ENCODE measurements at places on chromosomes 7 and 10.

GRCh38 chr7:44982535-44982923 is 3.7 kb upstream of the MYO1G start:
- no peak for DNase-seq

DNA sequence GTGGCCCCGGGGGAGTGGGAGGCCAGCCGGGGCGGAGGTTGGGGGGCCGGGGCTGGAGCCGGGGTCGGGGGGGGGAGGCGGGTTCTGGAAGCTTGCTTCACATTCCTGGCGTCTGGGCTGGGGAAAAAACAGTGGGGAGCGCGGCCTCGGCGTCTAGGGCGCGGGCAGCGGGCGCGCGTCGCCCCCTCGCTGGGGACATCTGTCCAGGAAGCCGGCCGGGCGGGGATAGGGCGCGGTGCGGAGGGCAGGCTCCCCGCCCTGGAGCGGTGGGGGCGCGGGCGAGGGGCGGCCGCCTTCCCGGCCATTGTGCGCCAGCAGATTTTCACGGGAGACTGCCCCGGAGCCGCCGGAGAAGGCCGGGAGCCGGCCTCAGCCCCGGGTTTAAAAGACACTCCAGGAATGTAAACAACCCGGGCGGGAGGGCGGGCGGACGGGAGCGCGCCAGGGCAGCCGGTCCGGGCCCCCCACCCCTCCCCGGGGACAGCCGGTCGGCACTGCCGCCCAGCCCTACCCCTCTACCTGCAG is 1.4 kb downstream of the ZMIZ1 start:
- no peak for DNase-seq

GRCh38 chr7:99955247-99955646 is 20.6 kb downstream of the AZGP1 start:
- no peak for DNase-seq

DNA sequence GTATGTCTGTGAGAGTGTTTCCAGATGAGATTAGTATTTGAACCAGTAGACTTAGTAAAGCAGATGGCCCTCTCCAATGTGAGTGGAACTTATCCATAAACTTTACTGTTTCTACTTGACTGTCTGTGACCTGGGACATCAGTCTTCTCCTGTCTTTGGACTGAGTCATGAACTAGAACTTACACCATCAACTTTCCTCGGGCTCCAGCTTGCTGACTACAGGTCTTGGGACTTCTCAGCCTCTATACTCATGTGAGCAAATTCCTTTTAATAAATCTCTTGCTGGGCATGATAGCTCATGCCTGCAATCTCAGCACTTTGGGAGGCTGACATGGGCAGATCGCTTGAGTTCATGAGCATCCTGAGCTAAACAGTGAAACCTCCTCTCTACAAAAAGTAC is 25.7 kb upstream of the WAPL start:
- DNase-seq: no peak

GRCh38 chr7:25495342-25496250 is 267.3 kb upstream of the NPVF start:
- no peak for DNase-seq

- DNase-seq: no peak
These were observed 447.3 kb upstream of the GHITM start for GRCh38 chr10:83691791-83692596.
